Thoracic aorta (tissue), 2 donors: ENCODE measurements at places on chromosomes 5 and 9. TPM values are rescaled to one million over a fixed set of nuclear protein-coding genes. Genes with fewer than 3 reads are reported as not detected.

Gene PCA3
- total RNA-seq = not detected

DNA sequence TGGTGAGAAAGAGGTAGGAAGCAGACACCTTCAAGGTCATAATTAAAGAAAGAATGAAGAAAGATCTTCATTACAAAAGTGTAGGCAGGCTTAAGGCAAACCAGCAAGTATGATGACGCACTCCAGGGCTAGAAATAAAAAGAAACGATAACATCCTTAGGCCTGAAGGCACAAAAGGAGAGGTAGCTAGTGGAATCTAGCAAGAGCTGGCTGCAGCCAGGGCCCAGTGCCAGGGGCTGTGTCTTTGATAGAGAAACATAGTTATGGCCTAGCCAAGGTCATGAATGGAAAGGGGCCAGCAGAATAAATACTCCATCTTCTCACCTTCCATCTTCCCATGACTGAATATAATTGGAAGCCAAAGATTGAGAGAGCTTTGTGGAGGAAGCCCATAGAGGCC is 6.8 kb upstream of the SH3TC2 start:
- H3K27me3 ChIP-seq = no peaks in the 10 kb centered on the region
- H3K27ac ChIP-seq = no peak overlapping the region
- H3K4me3 ChIP-seq = no peak overlapping the region
- H3K36me3 ChIP-seq = no peaks in the 10 kb centered on the region

DNA sequence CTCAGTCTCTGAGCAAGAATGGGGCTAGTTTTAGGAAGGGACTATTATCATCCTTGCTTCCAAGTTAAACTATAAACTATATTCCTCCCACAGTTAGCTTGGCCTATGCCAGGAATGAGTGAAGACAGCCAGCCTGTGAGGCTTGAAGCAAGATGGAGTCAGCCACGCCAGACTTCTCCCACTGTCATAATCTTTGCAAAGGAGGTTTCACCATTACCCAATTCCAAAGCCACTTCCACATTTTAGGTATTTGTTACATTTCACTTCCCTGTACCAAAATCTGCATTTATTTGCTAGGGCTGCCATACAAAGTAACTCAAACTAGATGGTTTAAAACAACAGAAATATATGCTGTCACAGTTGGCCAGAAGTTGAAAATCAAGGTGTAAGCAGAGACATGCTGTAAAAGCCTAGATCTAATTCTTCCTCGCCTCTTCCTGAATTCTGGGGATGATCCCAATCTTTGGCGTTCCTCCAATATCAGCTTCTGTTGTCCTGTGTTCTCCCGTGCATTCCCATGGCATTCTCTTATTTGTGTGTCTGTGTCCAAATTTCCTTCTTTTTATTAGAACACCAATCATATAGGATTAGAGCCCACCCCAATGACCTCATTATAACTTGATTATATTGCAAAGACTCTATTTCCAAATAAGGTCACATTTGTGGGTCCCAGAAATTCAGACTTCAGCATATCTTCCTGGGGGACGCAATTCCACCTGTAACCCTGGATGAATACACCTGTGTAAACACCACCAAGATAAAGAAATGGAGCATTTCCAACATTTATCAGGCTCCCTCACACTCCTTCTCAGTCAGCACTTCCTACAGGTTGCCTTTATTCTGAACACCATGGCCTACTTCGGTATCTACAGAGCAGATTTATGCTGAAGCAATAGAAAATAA is 126.8 kb downstream of the GCNT1 start:
- H3K4me1 ChIP-seq = no peaks in the 10 kb centered on the region
- no peak overlapping the region for H3K27ac ChIP-seq
- no peaks in the 10 kb centered on the region for H3K36me3 ChIP-seq

Gene DRD1
- 0.99 TPM for total RNA-seq

Gene ZNF483
- 17.8 TPM for total RNA-seq

DNA sequence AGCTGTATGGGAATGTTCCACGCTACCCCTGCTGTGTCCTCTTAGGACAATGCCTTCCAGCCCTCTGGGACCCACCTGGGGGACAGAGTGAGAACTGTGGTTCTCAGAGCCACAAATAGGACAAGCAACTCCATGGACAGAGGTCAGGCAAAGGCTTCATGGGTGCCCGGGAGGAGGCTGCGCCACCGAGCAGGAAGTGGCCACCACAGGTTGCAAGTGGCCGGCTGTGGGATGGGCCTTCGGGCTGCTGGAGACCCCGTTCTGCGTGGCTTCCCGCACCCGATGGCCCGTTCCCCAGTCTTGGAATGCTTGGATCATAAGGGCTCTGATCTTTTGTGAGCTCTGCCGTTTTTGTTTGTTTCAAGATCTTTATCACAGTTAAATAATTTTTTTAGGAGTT is 118.8 kb downstream of the BOD1 start:
- H3K27me3 ChIP-seq = no peaks in the 10 kb centered on the region
- no peaks in the 10 kb centered on the region for H3K36me3 ChIP-seq
- peaks cover 47% of the 10 kb centered on the region for H3K4me1 ChIP-seq
- H3K27ac ChIP-seq = no peak overlapping the region
- no peak for DNase-seq
- no peak overlapping the region for H3K4me3 ChIP-seq

Gene PAEP
- total RNA-seq = not detected

Gene SLC38A9
- total RNA-seq = 19.6 TPM

DNA sequence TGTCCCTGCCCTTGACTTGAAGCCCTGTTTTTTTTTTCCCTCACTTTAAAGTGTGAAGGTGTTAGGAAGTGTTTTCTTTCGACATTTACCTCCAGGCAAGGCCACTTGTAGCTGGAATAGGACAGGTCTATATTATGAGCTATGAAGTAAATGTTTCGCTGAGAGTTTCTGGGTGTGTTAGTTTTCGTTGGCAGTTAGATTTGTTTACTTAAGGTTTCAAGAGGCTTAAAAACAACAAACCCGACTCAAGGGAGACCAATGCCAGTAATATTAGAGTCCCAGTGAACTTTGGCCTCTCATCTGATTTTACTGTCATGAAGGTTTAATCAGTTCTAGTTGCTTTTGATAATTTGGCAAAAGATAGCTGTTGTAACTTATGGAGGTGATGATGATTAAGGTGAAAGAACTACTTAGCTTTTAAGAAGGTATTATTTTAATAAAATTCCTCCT is 25.2 kb downstream of the OCLN start:
- no peak for DNase-seq
- no peak overlapping the region for H3K4me3 ChIP-seq
- H3K27ac ChIP-seq = no peak overlapping the region
- no peaks in the 10 kb centered on the region for H3K27me3 ChIP-seq
- no peaks in the 10 kb centered on the region for H3K4me1 ChIP-seq
- no peaks in the 10 kb centered on the region for H3K36me3 ChIP-seq

- H3K27me3 ChIP-seq = no peaks in the 10 kb centered on the region
- peaks cover 84% of the 10 kb centered on the region for H3K4me1 ChIP-seq
- DNase-seq = no peak
- no peaks in the 10 kb centered on the region for H3K36me3 ChIP-seq
- H3K4me3 ChIP-seq = peak overlapping the region; percentile 20
- H3K27ac ChIP-seq = peak overlapping the region; percentile 26
Measured at GRCh38 chr9:14302405-14302804, 11.5 kb downstream of the NFIB start.

GRCh38 chr5:72283358-72283757 is 36.7 kb downstream of the MRPS27 start:
- H3K4me1 ChIP-seq = peaks cover 18% of the 10 kb centered on the region
- H3K36me3 ChIP-seq = no peaks in the 10 kb centered on the region
- DNase-seq = no peak
- no peak overlapping the region for H3K27ac ChIP-seq
- H3K4me3 ChIP-seq = no peak overlapping the region

Gene CATSPER3
- not detected for total RNA-seq

GRCh38 chr9:127801955-127802575 is 617 bp upstream of the FPGS start:
- H3K27me3 ChIP-seq = no peaks in the 10 kb centered on the region
- H3K36me3 ChIP-seq = peaks cover 11% of the 10 kb centered on the region
- H3K4me1 ChIP-seq = peaks cover 23% of the 10 kb centered on the region
- DNase-seq = no peak
- peak overlapping the region; percentile 99 for H3K27ac ChIP-seq

- DNase-seq = no peak
- no peaks in the 10 kb centered on the region for H3K36me3 ChIP-seq
- no peak overlapping the region for H3K27ac ChIP-seq
- no peaks in the 10 kb centered on the region for H3K27me3 ChIP-seq
Measured at GRCh38 chr9:135971111-135971766, 10.1 kb upstream of the UBAC1 start.

GRCh38 chr9:136726631-136727191 is 14.3 kb downstream of the DIPK1B start:
- H3K4me1 ChIP-seq = peaks cover 8% of the 10 kb centered on the region
- no peak overlapping the region for H3K27ac ChIP-seq
- no peak for DNase-seq
- peak overlapping the region; percentile 76 for H3K4me3 ChIP-seq

DNA sequence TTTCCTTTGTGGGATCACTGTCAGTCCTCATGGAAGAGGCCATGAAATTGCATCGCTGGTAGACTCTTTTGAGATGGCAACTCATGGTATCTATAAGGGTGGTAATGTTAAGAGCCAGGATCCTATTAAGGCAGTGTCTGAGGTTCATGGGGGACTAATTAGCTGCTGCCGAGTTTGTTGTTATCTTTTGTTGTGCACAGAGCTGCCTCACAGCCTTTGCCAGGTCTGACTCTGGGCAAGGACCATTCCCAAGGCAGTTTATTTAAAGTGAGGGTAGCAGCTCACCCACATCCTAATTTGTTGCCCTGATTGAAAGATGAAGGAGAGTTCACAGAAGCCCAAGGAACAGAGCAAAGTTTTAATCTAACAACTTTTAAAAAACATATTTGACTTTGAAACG is 7.9 kb downstream of the SMARCA2 start:
- H3K4me3 ChIP-seq = peak overlapping the region; percentile 16
- H3K27ac ChIP-seq = peak overlapping the region; percentile 25
- peaks cover 69% of the 10 kb centered on the region for H3K4me1 ChIP-seq
- H3K27me3 ChIP-seq = no peaks in the 10 kb centered on the region
- DNase-seq = no peak

Gene LIFR
- total RNA-seq = 61.1 TPM

GRCh38 chr5:38456657-38457399 is 99.6 kb downstream of the LIFR start:
- H3K27me3 ChIP-seq = no peaks in the 10 kb centered on the region
- no peak overlapping the region for H3K4me3 ChIP-seq
- DNase-seq = no peak
- no peak overlapping the region for H3K27ac ChIP-seq

GRCh38 chr5:166639151-166639550 is 1652.3 kb upstream of the WWC1 start:
- H3K4me3 ChIP-seq = no peak overlapping the region
- no peaks in the 10 kb centered on the region for H3K4me1 ChIP-seq
- no peaks in the 10 kb centered on the region for H3K36me3 ChIP-seq

- no peaks in the 10 kb centered on the region for H3K4me1 ChIP-seq
- H3K27ac ChIP-seq = no peak overlapping the region
- no peak overlapping the region for H3K4me3 ChIP-seq
Measured at GRCh38 chr9:106403081-106403480, 459.9 kb upstream of the ZNF462 start.

Gene CSF1R
- 76.3 TPM for total RNA-seq

GRCh38 chr5:62296998-62297397 is 9.0 kb upstream of the KIF2A start:
- H3K36me3 ChIP-seq = no peaks in the 10 kb centered on the region
- H3K4me3 ChIP-seq = no peak overlapping the region
- no peak overlapping the region for H3K27ac ChIP-seq
- H3K27me3 ChIP-seq = no peaks in the 10 kb centered on the region
- no peak for DNase-seq

Gene UBE2QL1
- 3.5 TPM for total RNA-seq

DNA sequence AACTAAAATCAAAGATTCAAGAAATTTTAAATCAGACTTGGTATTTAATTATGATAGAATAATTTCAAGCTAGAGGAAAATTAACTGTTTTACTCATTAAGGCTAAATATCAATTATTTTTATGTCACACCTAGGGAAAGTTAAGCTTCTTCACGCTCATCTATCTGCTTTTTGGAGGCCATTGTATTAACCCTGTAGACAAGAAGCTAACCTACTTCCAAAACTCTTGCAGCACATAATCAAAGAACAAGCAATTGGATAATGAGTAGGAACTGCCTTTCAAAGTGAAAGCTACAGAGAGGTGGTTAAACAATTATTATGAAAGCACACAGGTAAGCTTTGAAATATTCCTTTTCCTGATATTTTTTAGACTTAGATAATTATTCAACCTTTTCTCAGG is 6.7 kb downstream of the EBF1 start:
- H3K27ac ChIP-seq = peak overlapping the region; percentile 57
- H3K36me3 ChIP-seq = no peaks in the 10 kb centered on the region
- H3K4me3 ChIP-seq = peak overlapping the region; percentile 58
- H3K27me3 ChIP-seq = no peaks in the 10 kb centered on the region
- no peak for DNase-seq

Gene OSMR
- 190 TPM for total RNA-seq

DNA sequence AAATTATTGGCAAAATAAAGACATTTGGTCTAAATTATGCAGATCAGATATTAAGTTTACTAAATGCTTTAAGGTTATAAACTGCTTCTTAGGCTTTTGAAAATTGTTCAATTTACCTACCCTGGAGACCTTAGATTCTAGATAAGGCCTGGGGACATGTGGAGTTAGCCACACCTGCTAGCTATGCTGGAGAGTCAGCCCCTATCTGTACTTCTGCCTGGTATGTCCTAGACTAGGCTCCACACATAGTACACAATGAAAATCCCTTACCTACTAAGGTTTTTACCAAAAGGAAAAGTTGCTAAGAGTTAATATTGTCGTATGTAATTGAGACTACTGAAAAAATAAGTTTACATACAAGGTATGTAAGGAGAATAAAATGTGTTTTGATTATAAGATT is 49.8 kb upstream of the DMAC1 start:
- no peak for DNase-seq
- H3K27me3 ChIP-seq = no peaks in the 10 kb centered on the region
- H3K36me3 ChIP-seq = no peaks in the 10 kb centered on the region
- no peak overlapping the region for H3K4me3 ChIP-seq

Gene AK1
- total RNA-seq = 77.7 TPM

Gene GALT
- 67.7 TPM for total RNA-seq

Gene CCDC187
- total RNA-seq = not detected

DNA sequence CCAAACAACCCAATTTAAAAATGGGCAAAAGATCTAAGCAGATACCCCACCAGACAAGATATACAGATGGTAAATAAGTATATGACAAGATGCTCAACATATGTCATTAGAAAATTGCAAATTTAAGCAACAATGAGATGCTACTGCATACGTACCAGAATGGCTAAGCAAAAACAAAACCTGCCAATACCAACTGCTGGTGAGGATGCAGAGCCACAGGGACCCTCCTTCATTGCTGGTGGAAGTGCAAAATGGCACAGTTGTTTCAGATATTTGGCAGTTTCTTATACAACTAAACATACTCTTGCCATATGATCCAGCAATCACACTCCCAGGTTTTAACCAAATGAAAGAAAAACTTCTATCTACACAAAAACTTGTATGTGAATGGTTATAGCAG is 178.9 kb downstream of the BARX1 start:
- no peak overlapping the region for H3K4me3 ChIP-seq
- DNase-seq = no peak
- no peaks in the 10 kb centered on the region for H3K36me3 ChIP-seq
- H3K4me1 ChIP-seq = no peaks in the 10 kb centered on the region

Gene CEL
- 5.3 TPM for total RNA-seq

- H3K4me1 ChIP-seq = peaks cover 40% of the 10 kb centered on the region
- peak overlapping the region; percentile 81 for H3K27ac ChIP-seq
- H3K27me3 ChIP-seq = no peaks in the 10 kb centered on the region
- peak overlapping the region; percentile 73 for H3K4me3 ChIP-seq
Measured at GRCh38 chr9:136345281-136346156, 18.0 kb downstream of the DNLZ start.

Gene MYOT
- 16.4 TPM for total RNA-seq
